ENCODE measurements at places on chromosomes 2 and 18.

DNA sequence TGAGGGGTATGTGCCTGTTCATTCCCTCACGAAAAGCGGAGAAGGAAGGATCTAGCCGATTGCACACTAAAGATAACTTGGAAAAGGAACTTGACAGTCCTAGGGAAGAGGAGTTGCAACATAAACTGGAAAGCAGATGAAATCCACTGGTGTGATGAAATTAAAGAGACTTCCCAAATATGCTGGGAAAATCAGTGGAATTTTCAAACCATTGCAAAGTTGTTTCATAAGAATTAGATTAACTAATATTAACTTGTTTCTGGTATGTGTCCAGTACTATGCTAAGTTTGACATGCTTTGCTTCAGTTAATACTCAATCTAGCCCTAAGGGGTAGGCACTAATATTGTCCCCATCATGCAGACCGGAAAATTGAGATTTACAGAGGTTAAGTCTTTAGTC, 222.7 kb downstream of the IKZF2 start:
- no peak for DNase-seq

DNA sequence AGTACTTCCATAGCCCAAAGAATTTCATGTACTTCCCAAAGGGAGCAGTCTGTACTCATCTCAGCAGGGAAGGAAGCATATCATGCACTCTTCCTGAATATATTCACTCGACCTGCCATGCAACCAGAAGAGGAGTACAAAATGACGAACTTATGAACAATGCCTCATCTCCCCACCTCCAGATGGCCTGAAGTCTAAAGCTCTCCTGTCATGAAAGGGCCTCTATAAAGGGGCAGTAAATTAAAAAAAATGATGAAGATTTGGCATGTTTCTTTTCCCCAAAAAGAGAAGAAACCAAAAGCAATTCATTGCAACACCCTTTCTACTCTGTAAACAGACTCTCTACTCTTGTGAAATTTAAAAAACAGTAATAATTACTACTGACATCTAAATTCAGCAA, 1601.1 kb downstream of the LRP1B start:
- no peak for DNase-seq

- DNase-seq, result no peak
Observed at GRCh38 chr2:119441376-119442225, 9.9 kb downstream of the TMEM37 start.

GRCh38 chr18:33034945-33035344, 262.1 kb upstream of the KLHL14 start:
- no peak for DNase-seq

DNA sequence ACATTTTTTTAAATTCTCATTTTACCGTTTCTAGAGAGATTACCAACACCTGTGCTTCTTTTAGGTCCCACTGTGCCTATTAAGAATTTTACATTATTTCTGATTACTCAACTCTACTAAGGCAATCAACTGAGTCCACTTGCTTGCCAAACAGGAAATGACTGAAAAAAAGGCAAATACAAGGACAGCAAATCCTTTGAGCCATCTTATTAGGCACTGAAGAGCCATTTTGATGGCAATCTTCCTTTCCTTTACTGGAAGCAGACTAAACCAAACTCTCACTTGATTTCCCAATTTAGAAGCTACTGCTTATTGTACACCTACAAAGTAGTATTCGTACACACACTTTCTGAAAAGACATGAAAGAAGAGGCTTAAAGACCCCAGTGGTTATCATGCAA, 121.4 kb upstream of the COL3A1 start:
- DNase-seq, result no peak

DNA sequence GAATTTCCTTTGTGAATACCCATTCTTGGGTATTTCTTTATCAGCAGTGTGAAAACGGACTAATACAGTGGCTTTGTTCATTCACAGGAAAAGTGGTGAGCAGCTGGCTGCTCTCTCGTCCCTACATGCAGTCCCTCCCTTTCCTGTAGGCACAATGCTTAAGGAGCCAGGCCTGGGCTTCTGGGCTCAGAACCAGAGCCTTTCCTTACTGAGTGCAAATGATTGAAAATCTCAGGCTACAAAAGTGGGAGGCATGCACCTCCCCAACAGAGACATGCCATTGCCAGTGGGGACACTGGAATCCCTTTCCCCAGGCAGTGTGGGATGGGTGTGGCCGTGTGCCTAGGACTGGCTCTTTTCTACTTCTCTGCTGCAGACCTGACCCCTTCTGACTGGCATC, 61.3 kb downstream of the MCFD2 start:
- DNase-seq, result no peak

- DNase-seq, result no peak
Observed at GRCh38 chr2:111135910-111136297, 15.2 kb downstream of the BCL2L11 start.

DNA sequence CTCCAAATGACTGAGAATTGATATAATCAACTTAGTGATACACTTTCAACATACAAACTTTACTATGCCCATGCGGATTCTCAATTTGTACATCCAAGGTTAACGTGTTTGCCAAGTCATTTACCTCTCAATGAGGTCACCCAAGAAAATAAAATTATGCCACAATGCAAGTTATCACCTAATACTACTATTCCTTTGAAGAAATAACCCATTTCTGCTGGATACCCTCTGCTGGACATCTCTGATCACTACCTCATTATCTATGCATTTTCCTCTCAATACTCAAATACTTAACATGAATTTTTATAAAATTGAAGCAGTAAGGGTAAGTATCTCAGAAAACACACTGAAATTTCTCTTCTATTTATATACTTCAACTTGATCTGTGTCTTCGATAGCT, 12.7 kb downstream of the HNRNPLL start:
- no peak for DNase-seq

- no peak for DNase-seq
Observed at GRCh38 chr2:64359171-64359891, 94.6 kb upstream of the LGALSL start.

- no peak for DNase-seq
Observed at GRCh38 chr2:157760949-157761348, 115.2 kb downstream of the ACVR1 start.

- no peak for DNase-seq
Observed at GRCh38 chr2:174663550-174663949, 65.9 kb upstream of the WIPF1 start.

DNA sequence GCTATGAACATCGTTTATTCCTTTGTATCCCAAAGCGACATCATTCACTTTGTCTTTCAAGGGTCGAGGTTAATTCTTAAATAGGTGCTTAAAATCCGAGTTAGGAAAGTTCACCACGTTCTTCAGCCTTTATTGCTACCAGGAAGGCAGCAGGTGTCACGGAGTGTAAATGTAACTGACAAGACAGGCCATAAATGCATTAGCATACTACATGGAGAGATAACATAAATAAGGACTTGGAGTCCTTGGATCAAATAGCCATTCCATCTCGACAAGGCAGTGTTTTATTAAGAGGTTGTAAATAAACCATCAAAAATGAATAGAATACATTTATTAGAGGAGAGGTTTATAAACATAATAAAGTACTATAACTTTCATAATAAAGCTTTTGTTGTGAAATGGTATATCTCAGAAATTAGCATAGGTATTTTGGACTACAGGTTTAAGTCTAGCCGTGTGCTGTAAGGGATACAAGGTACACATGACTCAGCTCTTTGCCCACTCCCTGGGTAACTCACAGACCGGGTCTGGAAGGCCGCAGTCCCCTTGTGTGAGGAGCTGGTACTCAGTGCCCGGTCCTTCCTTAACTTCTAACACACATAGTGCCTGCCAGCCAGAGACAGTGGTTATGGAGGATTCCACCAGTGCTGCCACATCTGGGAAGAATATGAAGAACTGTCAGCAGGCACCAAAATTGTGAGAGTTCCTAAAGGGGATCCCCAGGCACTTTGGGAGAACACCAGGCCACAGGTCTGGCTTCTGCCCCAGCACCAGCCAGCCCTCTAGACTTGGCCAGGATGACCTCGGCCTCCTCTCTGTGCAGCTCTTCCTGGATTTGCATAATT, 29.4 kb downstream of the CAPN13 start:
- DNase-seq, result no peak

DNA sequence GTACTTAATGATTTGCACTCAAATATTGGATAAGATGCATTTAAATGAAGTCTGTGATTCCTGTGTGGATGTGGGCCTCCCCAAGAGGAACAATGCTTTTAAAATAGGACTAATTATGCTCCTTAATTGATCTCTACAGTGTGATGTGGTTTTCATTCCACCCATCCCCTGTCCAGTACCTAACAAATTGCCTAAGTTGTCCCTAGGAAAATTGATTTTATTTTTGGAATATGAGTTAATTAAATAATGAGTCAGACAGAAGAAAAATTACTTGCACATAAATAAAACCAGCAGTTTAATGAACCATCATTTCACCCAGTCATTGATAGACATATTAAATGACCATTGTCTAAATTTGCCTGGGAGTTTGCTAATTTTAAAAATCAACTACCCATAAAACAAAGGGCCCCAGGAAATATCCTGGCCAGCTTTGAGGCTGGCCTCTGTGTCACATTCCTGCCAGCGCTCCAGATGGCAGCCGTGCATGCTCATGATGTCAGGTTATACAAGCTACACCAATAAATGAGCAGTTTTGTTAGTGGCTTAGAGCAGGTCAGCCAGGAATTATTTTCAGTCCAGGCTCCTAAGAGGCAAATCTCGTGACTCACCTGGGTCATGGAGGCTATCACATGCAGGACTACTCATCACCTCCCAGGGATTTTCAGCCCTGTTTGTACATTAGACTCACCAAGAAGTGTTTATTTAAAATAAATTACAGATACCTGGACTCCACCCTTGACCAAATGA, 31.9 kb downstream of the ABHD3 start:
- DNase-seq, result no peak

- no peak for DNase-seq
Observed at GRCh38 chr2:205694256-205694655, 12.0 kb downstream of the NRP2 start.

GRCh38 chr2:19706332-19706731, 195.5 kb downstream of the TTC32 start:
- DNase-seq, result no peak

GRCh38 chr2:45616658-45617411, 5.8 kb upstream of the SRBD1 start:
- DNase-seq, result no peak

DNA sequence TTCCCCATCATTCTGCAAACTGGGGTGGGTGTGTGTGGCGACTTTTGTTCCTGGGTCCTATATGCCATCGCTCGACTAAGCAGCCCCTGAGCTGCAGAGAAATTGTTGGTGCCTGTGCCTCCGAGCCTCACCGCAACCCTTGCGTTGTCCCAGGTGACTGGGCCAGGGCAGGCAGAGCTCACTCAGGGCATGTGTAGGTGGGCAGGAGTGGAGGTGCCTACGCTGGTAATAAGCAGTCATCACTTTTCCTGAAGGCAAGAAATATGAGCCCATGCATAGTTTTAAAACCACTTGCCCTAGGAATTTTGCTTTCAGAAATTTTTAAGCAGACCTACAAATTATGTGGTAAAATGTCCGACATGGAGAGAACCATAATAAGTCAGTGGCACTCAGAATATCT, 197.8 kb downstream of the SMAD7 start:
- DNase-seq, result no peak

GRCh38 chr2:4914551-4914950, 777.6 kb upstream of the SOX11 start:
- DNase-seq, result no peak

- DNase-seq, result no peak
Observed at GRCh38 chr2:196331851-196332250, 160.5 kb upstream of the STK17B start.

DNA sequence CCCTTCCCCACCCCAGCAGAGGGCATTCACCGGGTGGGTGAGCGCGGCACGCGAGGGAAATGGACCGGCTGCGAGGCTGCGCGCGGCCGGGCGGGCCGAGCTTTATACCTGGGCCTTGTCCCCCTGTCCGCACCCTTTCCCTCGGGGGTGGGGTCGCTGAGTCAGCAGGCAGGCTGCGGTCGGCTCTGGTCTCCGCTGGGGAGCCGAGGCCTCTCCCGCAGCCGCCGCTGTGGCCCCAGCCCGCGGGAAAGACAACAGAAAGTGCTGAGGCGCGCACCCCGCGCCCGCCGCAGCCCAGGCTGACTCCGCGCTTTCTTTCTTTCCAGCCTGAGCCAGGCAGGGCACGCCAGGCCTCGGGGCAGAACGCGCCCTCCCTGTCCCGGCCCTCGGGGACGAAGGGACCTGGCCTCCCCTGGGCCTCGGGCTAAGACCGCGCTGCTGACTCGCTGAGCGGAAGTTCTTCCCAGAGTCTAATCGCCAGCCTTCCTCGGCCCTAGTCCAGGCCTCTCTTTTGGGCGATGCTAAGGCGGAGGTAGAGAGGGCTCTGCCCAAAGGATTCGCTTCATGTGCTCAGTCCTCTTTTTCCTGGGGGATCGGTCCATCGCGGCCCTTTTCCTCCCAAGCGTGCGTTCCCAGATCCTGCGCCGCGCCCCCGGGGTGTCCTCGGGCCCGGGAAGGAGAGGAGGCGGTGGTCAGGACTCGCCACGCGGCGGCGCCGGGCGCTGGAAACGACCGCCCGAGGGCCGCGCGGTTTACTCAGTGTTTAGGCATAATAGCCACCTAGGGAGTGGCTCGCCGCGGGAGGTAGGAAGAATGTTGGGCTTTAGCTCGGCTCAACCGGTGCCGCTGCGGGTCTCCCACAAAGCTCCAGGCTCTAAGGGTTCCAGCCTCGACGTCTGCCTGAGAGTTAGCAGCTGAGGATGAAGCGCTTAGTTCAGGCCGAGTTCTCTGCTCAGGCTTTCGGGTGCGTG, at the start of gene CRYBA2:
Gene CRYBA2, minus strand, starts transcription at position 78 of the 971 bp plus-strand sequence. CDS start 246 bp downstream, outside the sequence.
- DNase-seq, result peak; percentile 35

- DNase-seq, result peak; percentile 18
Observed at GRCh38 chr2:48471048-48471474, 58.9 kb upstream of the STON1 start.

GRCh38 chr2:190467575-190468083, 59.5 kb downstream of the MFSD6 start:
- DNase-seq, result peak; percentile 41

DNA sequence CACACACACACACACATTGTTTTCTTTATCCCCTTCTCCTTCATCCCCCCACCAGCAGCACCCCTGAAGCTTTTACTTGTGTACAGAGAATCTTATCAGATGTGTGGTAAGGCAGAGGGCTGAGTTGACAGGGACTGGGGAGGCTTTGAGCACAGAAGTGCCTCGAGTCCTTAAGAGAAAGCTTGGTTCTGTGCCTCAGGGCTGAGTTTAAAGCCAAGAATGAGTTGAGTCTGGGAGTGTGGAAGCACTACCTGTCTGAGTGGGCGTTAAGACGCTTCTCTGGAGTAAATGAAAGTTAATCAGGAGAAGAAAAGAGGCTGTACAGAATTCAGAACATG, 2.7 kb downstream of the ID2 start:
- DNase-seq, result no peak

- no peak for DNase-seq
Observed at GRCh38 chr2:240269380-240269779, 128.9 kb upstream of the OTOS start.

- no peak for DNase-seq
Observed at GRCh38 chr2:234164493-234165413, 114.3 kb downstream of the SPP2 start.

GRCh38 chr2:168611896-168612650, 156.0 kb downstream of the CERS6 start:
- no peak for DNase-seq

DNA sequence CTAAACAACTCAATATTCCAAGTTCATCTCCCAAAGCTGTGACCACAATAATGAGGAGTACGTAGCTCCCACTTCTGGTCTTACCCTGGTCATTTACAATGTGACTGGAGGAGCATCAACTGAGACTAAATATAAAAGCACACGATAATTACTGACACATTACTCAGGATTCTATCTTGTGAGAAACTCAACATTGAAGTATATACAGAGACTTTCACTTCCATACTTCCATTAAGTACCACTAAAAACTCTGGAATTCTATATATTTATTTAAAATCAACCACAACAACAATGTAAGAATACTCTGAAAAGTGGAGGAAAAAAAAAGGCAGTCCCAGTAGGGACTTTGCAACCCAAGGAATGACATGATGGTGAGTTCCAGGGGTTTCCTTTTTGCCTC, 61.4 kb downstream of the XDH start:
- no peak for DNase-seq
